ENCODE measurements at places on chromosomes 4 and X.

DNA sequence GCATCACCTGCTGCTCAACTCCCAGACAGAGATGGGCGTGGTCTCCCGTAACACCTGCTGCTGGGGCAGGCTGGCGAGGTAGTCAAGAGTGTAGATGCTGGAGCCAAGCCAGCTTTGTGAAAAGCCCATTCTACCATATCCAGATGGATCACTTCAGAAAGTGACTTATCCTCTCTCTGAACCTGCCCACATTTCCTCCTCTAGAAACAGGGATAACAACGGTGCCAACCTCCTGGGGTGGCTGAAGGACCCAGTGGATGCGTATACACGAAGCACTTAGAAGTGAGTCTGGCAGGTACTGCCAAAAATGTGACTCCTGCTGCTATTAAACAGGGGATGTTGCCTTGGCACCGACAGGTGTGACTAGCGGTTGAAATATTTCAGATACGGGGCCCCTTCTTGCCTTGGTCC, 95.8 kb downstream of the SORBS2 start:
- DNase-seq, result no peak

GRCh38 chr4:141328560-141329173, 108.0 kb downstream of the ZNF330 start:
- DNase-seq, result no peak

DNA sequence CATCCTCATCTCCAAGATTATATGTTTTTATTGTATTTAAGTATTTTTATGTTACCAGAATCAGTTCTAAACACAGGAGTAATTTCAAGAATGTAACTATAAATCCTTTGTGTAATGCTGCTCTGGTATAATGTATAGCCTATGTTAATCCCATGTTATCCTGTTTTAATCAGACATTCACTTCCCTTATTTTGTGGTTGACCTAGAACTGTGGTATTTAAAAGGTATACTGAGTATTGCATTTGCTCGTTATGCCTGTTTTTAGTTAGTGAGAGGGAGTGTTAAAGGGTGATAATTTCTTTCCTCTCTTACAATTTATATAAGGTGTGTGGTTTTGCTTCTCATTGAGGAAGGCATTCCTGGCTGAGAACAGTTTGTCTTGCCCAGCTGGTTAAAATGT, 26.2 kb downstream of the MTM1 start:
- DNase-seq, result no peak

DNA sequence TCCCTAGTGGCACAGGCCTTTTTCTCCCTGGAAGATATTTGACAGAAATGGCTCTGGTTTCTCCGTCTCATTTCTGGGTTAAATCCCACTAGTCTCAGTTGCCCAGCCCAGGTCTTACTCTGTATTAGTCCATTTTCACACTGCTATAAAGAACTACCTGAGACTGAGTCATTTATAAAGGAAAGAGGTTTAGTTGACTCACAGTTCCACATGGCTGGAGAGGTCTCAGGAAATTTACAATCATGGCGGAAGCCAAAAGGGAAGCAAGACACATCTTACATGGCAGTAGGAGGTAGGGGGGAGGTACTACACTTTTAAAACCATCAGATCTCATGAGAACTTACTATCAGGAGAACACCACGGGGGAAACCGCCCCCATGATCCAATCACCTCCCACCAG, 81.9 kb downstream of the FHDC1 start:
- DNase-seq, result no peak

GRCh38 chrX:35382966-35383365, 415.2 kb upstream of the MAGEB16 start:
- no peak for DNase-seq

DNA sequence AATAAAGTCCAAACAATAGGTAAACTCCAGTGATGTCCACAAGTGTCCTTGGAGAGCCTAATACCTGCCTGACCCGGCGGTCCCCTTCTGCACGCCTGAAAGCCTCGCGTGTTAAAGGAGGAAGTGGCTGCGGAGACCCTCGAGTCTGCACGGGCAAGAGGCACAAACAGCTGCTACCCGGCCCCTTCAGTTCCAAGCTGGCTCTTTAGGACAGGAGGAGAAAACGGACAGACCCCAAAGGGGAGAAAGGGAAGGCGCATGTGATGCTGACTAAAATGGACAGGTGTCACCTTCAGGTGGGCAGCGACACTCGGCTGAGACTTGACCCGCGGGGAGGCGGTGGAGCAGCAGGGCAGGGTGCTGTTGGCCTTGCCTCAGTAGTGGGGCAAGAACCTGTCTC, 102.7 kb upstream of the TENM3 start:
- no peak for DNase-seq

- no peak for DNase-seq
Observed at GRCh38 chrX:14030174-14030530, 460 bp upstream of the GEMIN8 start.

- no peak for DNase-seq
Observed at GRCh38 chrX:109843963-109844751, 111.1 kb upstream of the ACSL4 start.

- DNase-seq, result no peak
Observed at GRCh38 chrX:154890990-154891639, 5.0 kb downstream of the F8A1 start.

All from AG09309 (cell line).